ENCODE measurements at places on chromosomes 2 and 18.
A peak's percentile ranks its signal among the peaks of the same experiment; 100 is the strongest.

DNA sequence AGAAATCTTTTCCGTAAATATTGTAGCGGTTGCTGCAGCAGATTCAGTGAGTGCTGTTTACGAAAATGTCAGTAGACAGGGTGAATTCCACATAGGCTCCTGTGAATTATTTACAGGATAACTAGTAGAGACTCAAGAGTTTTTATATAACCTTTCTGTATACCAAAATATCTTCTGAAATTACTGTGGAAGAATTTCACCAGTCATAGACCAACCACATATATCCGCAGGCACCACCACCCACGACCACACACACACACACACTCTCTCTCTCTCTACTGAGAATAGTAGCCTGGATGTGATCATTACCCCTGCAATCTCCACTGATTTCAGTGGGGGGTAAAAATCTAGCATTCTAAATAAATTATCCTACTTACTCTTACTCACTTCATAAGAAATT lies 341.8 kb downstream of the RBM43 start:
- no peak for DNase-seq

DNA sequence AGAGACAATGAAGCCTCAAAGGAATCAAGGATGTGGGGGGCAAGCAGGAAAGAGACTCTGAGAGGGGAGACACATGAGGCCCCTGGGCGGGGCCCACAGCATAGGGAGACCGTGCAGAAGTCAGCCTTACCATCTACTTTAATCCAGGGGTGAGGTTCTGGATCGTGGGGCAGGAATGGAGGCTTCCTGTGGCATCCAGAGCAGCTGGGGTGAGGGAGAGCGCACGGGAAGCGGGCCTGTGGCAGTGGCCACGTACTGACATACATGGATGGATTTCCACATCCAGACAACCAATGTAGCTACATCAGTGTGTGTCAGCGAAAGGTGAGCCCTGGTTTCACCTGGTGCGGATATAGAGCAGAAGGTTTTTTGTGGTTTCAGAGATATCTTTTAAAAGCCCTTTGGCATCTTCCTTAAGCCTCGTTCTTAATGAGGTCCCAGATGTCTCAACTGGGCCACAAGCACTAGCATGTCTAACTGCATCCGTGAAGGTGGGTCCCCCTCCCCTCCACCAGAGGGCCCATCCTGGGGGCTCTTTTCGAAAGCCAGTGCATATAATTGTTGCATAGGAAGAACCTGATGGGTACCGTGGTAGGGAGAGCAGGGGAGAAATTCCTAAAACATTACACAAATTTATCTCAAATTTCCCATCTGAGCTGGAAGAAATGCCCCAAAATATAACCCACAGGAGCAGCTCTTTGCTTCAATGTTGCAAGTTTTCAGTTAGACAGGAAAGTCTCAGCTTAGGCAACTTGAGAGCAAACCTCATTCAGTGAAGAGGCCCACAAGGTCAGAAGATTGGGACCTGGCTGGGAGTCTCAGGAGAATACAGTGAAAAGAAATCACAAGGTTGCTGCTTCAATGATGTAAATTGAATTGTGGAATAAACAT lies 90.9 kb downstream of the SP3 start:
- no peak for DNase-seq

- DNase-seq, result no peak
Measured at GRCh38 chr18:25832001-25832604, 258.3 kb downstream of the SS18 start.

- no peak for DNase-seq
Measured at GRCh38 chr2:200472853-200473464, 36.9 kb downstream of the KCTD18 start.

- no peak for DNase-seq
Measured at GRCh38 chr2:47602996-47603395, 179.9 kb upstream of the MSH6 start.

- no peak for DNase-seq
Measured at GRCh38 chr2:101496279-101496678, 21.4 kb upstream of the RFX8 start.

GRCh38 chr2:222418739-222419138 lies 5.6 kb upstream of the SGPP2 start:
- DNase-seq, result no peak

DNA sequence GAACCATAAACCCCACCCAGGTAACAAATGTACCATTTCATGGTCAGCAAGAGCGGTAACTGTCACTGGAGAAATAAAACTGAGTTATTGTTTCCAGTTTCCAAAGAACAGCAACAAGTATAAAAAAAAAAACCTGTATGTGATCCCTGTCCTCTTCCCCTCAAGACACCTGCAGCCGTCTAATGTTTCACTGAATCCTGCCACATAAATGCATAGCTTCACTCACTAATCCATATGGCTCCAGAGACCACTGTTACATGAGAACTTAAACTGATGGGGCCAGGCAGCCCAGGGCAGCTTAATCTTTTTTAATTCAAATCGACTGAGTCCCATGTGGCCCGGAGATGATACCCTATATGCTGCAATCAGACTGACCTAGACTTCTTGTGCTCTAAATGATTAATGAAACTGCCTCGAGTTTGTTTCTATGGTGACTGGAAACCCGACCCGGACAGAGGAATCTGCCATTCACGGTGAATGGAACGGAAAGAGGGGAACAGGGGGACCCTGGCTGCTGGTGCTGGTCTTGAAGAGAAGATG lies 60.9 kb upstream of the SIX2 start:
- DNase-seq, result no peak

- DNase-seq, result no peak
Measured at GRCh38 chr18:8673256-8674209, 31.8 kb upstream of the MTCL1 start.

GRCh38 chr2:25105336-25106085 lies 62.9 kb downstream of the POMC start:
- DNase-seq, result no peak

- no peak for DNase-seq
Measured at GRCh38 chr2:16604236-16604635, 61.4 kb downstream of the CYRIA start.

DNA sequence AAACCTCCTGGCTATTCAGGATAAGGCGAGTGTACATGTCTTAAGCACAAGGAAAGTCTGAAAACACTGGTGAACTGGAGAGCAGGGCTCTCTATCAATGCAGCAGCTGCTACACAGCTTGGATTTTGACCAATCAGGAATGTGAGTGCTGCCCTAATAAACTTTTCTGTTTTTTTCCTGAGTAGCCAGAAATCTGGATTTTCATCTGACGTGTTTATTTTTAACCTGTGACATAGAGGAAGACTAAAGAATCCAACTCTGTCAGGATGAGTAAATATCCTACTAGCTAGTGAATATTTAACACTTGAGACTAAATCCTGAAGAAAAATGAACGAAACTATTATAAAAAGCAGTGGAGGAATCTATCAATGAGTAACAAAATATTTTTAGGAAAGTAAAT lies 1638.9 kb downstream of the LRP1B start:
- no peak for DNase-seq

GRCh38 chr18:76996429-76996828 lies 136.2 kb downstream of the MBP start:
- no peak for DNase-seq

- no peak for DNase-seq
Measured at GRCh38 chr18:76958692-76959341, 136.5 kb downstream of the ZNF236 start.

DNA sequence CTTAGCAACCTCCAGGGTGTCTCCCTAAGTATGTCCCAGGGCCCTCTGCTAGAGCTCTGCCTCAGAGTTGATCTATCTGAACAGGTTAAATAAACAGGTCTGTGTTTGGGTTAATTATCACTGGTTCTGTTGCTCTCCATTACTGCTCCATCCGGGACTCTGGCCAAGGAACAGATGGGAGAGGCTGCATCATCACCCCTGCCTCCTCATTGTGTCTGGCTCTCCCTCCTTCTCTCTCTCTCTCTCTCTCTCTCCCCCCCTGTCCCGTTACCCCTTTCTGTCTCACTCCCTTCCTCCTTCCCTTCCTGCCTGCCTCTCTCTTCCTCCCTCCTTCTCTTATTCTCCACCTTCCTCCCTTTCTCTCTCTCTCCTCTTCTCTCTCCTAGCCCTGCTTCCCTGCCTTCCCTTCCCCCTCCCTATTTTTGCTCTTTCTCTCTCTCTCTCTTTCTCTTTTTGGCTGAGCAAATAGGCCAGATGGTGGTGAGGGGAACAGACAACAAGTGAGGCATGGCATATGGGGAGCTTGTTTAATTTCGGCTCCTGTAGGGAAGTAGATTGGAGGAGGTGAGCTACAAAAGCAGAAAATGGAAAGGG lies 62.1 kb downstream of the SETBP1 start:
- DNase-seq, result no peak

GRCh38 chr2:208426412-208427045 lies 19.9 kb downstream of the PTH2R start:
- no peak for DNase-seq

- no peak for DNase-seq
Measured at GRCh38 chr2:24840962-24841945, 48.0 kb downstream of the CENPO start.

DNA sequence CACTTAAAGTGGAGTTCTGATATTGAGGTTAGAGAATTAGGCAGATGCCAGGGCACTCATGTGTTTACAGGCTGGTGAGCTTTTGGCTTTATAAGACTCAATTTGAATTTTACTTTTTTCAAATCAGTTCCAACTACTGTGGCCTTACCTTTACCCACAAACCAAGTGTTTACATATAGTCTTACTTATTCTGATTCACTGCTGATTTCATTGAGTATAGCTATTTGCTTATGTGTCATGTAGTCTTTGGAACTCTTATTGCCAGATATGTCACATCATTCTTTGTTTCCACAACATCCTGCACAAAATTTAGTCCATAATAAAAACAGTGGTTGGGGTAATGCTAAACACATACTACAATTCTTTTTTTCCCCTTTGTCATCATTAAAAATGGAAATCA lies 96.5 kb downstream of the XIRP2 start:
- DNase-seq, result no peak

DNA sequence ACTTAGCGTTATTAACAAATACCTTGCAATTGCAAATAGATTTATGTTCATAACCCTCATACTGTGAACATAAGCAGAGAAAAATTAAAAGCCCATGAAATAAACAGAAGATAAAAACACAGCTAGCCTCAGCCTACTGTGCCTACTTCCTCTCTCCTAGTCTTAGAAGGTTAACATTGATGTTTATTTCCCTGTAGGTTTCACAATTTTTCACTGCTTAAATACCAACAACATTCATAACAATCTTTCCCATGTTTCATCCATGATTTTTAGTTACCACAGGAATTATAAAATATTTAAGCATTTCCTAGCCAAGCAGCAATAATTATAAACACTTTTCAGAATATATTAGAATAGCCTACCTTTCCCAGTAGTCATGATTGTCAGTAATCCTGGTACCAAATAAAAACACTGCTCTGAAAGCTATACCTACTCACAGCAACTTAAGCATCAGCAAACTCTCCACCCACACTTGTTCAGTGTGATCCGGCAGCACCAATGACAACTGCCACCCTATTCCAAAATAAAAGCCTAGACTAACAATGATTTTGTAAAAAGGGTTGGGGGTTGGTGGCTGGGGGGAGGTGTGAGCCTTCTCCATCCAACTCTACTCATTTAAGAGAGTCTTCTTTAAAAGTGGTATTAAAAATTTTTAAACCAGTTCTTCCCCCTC lies 40.6 kb upstream of the RNU4ATAC start:
- no peak for DNase-seq

GRCh38 chr2:191642541-191642940 lies 35.4 kb upstream of the NABP1 start:
- no peak for DNase-seq

GRCh38 chr18:78878335-78878734 lies 101.3 kb upstream of the SALL3 start:
- no peak for DNase-seq

- no peak for DNase-seq
Measured at GRCh38 chr2:105806996-105807395, 62.3 kb downstream of the NCK2 start.

GRCh38 chr2:207796585-207797350 lies 27.1 kb upstream of the FZD5 start:
- DNase-seq, result no peak

- DNase-seq, result no peak
Measured at GRCh38 chr2:177952151-177952550, 120.4 kb downstream of the PDE11A start.

- no peak for DNase-seq
Measured at GRCh38 chr2:240423788-240424191, 11.7 kb upstream of the GPC1 start.

GRCh38 chr18:3585656-3586509 lies 135.9 kb downstream of the TGIF1 start:
- peak; percentile 79 for DNase-seq

- no peak for DNase-seq
Measured at GRCh38 chr2:176682278-176682677, 413.0 kb downstream of the MTX2 start.

GRCh38 chr2:127082974-127083373 lies 24.0 kb downstream of the BIN1 start:
- DNase-seq, result no peak

GRCh38 chr2:14530506-14530905 lies 102.0 kb upstream of the LRATD1 start:
- no peak for DNase-seq

GRCh38 chr2:39487398-39488250 lies 50.5 kb upstream of the MAP4K3 start:
- DNase-seq, result no peak

DNA sequence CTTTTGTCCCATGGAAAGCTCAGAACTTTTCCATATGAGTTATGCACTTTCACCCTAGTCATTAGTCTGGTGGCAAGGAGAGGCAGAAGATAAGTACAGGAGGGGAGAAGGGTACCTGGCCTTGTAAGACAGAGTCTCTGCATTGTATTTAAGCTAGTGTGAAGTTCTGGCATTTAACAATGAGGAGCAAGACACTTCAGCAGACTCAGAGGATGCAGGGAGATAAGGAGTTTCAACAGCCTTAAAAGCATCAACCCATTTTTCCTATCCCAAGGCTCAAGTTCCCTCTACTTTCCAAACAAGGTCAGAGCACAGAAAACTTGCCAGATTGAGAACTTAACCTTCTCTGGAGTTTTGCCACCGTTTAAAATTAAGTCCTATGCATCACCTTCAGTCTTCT lies 348.2 kb upstream of the VRK2 start:
- no peak for DNase-seq

- no peak for DNase-seq
Measured at GRCh38 chr2:55733335-55733734, 39.7 kb upstream of the PNPT1 start.

GRCh38 chr2:196589419-196589818 lies 50.1 kb upstream of the CCDC150 start:
- DNase-seq, result no peak

DNA sequence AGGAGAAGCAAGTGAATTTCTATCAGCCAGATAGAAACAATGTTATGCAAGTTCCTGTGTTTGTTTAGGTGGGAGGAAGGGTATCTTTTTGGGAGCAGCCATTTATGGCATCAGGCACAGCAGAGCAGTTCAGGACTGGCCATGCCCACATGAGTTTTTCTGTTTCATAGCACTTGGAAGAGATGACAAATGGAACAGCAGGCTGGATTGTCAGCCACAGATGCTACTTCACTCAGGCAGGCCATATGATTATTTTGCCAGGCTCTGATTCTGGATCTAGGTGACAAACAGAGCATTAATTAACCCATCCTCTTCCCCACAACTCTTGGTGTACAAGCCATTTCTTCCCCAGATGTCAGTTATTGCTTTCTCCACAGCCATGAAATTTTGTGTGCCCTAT lies 63.8 kb downstream of the GALNT13 start:
- no peak for DNase-seq

Measured in CD4-positive, alpha-beta T cell treated with Interleukin-21 for 1 hour (primary cell).